ENCODE measurements at places on chromosomes 1 and 21.

DNA sequence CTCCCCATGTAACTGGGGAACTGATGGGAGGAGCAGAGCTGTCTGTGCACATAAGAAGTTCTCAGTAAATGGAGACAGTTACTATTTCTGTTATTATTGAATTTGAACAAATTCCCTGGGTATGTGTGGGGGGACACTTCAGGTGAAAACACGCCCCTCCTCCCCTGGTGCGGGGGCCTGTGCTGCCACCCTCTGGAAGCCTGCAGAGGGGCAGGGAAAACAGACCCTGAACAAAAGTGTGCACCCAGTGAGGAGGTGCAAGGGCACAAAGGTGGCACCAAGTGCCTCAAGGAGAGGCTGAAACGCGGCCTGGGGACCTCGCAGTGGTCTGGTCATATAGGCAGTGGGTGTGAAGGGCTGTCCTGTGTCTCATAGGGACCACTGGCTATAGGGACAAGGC lies 18.2 kb upstream of the NADK start:
- DNase-seq = no peak

DNA sequence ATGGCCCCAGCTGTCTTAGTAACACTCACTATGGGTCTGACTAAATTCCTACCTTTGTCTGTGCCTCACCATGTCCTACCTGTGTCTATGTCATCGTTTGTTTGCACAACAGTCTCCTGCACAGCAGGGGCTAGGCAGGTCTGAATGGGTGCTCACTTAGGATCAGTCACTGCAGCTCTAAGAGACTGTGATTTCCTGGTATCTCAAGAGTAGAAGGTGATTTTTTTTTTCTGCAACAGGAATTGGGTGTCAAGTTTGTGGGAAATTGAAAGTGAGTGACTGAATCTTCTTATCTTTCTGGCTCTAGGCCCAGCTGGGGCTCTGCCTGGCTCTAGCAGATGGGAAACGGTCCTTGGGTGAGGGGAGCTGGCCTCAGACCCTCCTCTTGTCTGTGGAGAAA lies 46.4 kb upstream of the TRABD2B start:
- DNase-seq = no peak

- DNase-seq = no peak
These were observed 758 bp upstream of the ATAD3B start for GRCh38 chr1:1470626-1471388.

- DNase-seq = no peak
These were observed 146.4 kb upstream of the COL11A1 start for GRCh38 chr1:103254691-103255090.

- DNase-seq = no peak
These were observed 73.7 kb downstream of the LMO4 start for GRCh38 chr1:87402241-87403002.

DNA sequence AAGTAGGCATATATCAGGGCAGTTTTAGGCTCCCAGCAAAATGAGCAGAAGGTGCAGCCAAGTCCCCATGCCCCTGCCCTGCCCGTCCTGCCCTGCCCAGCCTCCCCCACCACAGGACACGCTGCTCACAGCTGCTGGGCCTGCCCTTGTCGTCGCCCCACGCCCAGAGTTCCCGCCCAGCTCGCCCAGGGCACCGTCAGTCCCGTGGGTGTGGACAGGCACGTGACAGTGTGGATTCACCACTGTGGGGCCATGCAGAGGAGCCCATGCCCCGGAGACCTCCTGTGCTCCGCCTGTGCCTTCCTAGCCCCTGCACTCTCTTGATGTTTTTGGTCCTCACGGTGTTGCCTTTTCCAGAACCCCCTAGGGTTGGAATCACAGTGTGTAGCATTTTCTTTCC lies 7.0 kb downstream of the FAAP20 start:
- DNase-seq = no peak

GRCh38 chr1:209783386-209783785 lies 973 bp downstream of the C1orf74 start:
- no peak for DNase-seq

DNA sequence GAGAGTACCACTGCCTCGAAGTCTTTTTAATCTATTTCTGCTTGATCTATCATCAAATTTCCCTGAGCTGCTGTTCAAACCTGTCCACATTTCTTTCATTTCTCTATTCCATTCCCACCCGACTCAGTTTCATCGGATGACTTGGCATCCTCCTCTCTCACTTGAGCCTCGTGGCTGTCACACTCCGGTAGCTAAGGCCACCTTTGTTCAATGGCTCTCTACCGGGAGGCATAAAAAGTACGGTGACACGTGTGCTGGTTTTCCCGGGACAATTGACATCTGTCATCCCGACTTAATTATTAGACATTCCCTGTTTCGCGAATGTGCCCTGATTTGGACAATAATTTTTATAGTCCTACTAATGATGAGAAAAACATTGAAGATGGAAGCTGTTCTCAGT lies 22.6 kb downstream of the MIS18A start:
- DNase-seq = no peak

DNA sequence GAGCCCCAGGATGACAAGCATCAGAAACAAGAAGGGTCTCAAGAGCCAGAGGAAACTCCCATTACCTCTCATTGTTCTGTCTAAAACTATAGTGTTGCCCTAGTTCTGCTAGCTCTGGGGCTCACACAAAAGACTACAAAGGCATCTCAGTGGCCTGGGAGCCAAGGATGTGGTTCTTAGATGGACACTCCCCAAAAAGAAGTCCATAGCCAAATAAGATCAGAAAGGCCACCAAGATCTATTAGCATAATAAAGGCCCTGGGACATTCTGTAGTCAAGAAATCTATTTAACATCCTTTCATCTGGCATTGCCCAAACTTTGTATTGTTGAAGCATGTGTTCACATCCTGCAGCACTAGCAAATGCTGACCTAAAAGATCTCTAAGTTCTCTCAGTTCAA lies 99.5 kb downstream of the EDEM3 start:
- DNase-seq = no peak

- DNase-seq = peak; percentile 55
These were observed 30.9 kb downstream of the PRDM2 start for GRCh38 chr1:13730751-13731482.

DNA sequence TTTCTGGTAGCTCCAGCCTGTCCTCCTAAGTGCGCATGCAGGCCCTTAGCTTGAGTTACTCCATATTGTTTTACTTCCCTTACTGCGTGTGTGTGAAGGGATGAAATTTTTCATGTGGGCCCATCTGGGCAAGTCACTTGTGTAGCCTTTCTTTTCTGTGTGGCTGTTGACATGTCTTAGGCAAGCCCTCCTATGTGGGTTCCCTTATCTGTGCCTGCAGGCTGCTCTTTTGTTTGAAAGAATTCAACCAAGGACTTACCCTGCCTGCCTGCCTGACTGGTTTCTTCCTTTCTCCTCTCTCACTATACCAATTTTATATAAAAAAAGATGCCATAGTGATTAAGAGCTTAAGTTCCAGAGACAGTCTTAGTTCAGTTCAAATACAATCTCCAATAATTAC lies 249.3 kb downstream of the ATG4C start:
- no peak for DNase-seq

DNA sequence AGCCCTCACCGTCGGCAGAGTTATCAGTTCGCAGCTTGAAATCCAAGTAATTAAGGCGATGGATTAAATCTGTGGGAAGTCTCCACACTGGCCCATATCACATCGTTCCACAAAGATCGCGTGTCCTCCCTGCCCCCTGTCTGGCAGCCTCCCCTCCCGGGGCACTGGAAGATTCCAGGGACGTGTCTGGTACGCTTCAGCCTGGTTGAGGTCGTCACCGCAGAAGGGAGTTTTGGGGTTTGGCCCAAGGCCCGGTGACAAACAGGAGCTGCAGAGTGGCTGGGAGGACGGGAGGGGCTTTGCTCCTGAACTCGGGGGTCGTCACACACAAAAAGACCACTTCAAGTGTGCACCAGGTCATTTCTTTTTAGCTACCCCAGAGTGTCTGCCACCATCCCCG lies 51.1 kb downstream of the PRDM16 start:
- no peak for DNase-seq

DNA sequence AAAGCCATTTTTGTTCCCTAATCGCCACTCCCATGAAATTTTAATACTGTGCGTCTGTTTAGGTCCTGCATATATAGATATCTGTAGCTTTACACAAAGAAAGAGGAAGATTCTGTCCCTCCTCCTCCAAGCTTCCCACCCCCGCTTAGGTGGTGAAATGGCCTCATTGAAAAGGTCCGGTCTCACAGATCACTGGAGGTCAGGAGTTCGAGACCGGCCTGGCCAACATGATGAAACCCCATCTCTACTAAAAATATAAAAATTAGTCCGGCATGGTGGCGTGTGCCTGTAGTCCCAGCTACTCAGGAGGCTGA lies 20.9 kb downstream of the SLC2A7 start:
- no peak for DNase-seq

DNA sequence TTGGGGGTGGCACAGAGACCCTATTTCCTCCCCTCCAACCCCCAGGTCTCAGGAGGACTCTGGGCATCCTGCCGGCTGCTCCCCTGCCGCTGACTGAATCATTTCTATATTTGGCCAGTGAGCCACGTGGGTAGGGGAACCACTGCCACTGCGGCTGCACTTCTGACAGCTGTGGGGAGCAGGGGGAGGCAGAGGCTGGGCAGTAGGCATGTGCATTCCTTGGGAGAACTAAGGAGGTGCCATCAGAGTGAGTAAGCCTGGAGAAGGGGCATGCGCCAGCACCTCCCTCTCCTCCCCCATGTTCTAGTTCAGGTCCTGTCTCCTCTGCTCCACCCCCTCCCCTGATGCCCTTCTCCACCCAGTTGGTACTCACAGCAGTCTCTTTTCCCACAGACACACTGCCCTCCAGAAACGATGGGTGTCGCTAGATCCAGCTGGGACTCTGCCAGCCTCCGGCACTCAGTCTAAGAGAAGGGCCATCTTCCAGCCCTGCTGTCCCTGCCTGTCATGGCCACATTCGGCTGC lies 12.0 kb downstream of the PPFIA4 start:
- no peak for DNase-seq
